ENCODE measurements at places on chromosomes 13 and 19.

GRCh38 chr13:41007744-41008128, 11.4 kb downstream of the ELF1 start:
- DNase-seq: peak; percentile 62

DNA sequence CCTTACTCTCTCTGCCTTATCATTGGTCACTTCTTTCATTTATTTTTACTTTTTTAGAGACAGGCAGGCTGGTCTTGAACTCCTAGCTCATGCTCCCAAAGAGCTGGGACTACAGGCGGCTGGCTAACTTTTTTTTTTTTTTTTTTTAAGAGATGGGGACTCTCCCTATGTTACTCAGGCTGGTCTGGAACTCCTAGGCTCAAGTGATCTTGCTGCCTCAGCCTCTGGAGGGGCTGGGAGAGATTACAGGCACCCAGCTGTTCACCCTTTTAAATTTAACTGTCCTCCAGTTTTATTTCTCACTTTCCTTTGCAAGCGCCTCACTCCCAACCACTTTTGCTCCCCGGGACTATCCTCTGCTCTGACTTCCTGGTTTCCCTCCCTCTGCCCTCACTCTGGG, 5.6 kb upstream of the CLDN10 start:
- no peak for DNase-seq

DNA sequence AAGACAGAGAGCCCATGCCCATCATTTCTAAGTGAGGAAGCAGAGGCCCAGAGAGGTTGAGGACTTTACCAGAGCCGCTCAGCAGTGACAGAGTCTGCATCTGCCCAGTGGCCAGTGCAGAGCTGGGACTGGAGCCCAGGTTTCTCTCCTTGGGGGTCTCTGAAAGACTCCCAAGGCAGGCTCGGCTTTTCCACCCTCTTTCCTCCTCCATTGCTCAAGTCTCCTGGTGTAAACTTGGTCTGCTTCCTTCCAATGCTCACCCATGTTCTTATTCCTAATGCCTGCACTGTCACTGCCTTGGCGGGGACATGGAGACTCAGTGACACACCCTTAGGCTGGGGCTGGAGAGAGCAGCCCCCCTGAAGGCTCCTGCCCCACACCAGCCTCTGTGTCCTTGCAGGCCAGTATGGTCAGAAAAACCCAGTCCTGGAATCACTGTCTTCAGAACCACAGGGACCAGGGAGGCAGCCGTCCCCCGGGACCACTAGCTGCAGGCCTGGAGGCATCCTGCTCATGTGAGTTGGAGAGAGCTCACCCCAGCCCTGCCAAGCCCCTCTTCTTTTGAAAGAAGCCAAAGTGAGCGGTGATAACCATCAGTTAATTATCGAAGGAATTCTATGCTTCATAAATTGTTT, 211.0 kb upstream of the ZNF536 start:
- DNase-seq: no peak

DNA sequence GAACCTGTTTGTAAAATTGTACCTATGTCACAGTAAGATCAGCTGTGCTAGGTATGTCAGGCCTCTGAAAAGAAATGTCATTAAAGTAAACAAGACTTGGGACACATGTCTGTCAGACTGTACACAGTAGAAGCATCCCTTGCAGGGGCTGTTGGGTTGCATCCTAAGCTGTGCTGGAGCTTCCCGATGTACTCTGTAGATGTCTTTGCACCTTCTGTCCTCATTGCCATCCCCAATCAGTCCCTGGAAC, 48.7 kb upstream of the GPR183 start:
- DNase-seq: no peak

DNA sequence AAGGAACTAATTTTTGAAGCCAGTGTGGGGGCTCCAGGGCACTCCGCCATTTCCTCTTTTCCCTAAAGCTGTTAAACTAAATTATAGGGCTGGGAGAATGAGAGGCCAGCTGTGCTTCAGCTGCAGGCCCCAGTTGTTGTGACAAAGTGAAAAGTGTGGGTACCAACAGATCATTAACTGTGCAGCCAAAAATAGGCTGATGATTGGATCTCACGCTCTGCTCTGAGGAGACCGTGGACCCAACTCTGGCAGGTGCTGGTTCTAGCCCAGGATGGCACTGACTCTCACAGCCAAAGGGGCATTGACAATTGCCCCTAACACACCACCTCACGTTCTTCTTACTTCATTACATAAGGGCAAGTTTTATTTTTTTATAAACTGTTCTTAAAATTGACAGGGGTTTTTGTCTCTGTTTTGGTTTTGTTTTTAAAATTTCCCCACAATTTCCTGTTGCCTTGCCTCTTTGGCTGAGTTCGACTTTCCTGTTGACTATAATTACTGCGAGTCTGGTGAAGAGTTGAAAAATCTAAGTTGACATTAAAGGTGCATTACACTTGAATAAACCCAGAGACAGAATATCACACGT, 391.0 kb downstream of the FGF9 start:
- DNase-seq: no peak

GRCh38 chr13:72884101-72884500, 102.2 kb downstream of the PIBF1 start:
- peak; percentile 61 for DNase-seq

DNA sequence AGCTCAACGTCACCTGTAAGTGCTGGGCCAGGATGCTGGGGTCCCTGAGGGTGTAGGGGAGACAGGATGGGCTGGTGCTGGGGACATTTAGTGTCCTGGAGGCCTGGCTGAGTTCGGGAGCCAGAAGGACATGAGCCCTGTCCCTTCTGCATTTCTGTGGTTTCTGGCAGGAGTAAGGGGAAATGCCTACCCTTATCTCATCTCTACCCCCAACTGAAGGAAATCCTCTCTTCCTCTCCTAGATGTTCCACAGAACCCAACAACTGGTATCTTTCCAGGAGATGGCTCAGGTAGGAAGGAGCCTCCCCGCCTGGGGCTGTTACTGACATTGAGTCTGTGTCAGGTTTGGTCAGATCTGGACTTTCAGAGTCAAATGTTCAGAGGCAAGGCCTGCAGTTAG, 1.2 kb downstream of the CD33 start:
- no peak for DNase-seq

DNA sequence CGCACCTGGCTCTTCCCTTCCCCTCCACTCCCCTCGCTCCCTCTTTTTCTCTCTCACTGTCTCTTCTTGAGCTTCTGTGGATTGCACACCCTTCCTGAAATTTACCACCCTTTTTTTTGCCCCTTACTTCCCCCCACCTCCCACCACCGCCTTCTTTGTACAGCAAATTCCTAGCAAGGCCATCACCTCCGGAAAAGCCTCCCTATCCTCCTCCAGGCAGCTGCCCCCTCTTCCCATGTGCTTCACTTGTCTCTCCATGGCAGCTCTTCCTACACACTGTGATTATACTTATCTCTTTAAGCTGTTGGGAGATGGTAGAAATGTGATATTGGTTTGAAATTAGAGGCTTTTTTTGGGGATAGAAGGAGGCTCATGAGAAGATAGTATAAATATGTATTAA, 28.3 kb upstream of the KCTD4 start:
- DNase-seq: no peak

GRCh38 chr13:111372651-111373425, 52.4 kb downstream of the TEX29 start:
- no peak for DNase-seq

DNA sequence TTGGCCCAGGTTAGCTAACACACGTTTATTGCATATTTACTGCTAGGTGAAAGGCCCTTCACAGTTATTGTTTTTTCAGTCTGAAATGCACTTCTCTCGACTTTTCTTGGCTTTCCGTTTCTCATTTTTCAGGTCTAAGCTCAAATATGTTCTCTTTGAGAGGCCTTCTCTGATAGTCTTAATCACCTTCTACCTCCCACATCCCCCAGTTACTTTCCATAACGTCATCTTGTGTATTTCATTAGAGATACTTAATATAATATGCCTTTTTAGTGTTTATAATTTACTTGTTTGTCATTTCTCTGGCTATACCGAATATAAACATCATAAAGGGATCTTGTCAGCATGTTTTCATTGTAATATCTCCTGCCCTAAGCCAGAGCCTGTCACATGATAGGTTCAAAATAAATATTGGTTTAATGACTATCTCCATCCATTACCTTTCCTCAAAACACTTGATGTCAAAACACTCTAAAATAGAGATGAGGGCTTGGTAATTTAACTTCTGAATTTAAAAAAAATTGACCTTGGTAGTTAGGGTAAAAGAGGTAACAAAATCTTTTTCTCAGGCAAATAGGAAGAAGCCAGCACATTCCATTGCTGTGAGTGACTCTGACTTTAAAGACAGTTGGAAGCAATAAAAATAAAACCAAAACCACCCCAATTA, 168.6 kb upstream of the RFC3 start:
- DNase-seq: no peak

GRCh38 chr13:79386125-79386826, 19.8 kb downstream of the RBM26 start:
- DNase-seq: no peak

GRCh38 chr19:14614099-14614412, 31.2 kb downstream of the CLEC17A start:
- no peak for DNase-seq

- no peak for DNase-seq
Measured at GRCh38 chr13:111415246-111415645, 94.8 kb downstream of the TEX29 start.

- DNase-seq: no peak
Measured at GRCh38 chr13:100984085-100984705, 309.6 kb upstream of the TMTC4 start.

GRCh38 chr13:50152655-50153309, 137.5 kb downstream of the KCNRG start:
- no peak for DNase-seq

DNA sequence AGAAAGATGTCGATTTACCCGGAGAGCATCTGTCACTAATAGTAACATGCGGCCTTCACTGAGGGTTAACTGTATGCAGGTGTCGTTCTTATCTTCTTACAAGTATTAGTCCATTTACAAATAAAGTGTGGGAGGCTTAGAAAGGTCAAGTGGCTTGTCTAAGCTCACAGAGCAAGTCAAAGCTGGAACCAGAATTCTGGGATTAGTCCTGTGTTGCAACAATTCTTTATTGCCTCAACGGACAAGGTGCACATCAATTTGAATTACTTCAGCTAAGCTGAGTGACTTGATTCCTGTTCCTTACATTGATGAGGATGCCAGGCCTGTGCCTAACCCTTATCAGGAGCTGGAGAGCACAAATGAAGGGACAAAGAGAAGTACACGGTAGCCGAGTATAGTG, 1193.6 kb downstream of the UQCRFS1 start:
- no peak for DNase-seq

GRCh38 chr13:72255908-72256307, 388.9 kb upstream of the DACH1 start:
- DNase-seq: no peak

- DNase-seq: no peak
Measured at GRCh38 chr19:2970201-2970835, 7.0 kb upstream of the TLE6 start.

- DNase-seq: no peak
Measured at GRCh38 chr19:38036707-38037611, 130.0 kb downstream of the SIPA1L3 start.

- no peak for DNase-seq
Measured at GRCh38 chr13:33870046-33870668, 52.2 kb downstream of the RFC3 start.

DNA sequence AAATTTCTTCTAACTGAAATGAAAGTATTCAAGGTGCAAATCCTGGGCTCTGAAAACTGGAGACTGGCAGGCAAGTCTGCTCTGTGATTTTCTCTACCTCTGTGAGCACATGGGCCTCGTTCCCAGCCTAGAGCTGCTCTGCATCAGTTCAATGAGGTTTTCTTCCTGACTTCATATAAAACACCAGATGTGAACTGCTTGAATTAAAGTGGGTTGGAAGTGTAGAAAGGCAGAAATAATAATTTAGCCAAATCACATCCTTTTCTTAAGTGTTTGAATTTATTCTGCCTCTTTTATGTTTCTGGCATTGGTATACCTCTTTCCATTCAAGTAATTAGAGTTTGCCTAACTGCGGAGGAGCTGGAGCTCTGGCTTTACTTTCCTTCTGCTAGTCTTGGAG, 540.8 kb downstream of the OLFM4 start:
- no peak for DNase-seq

- no peak for DNase-seq
Measured at GRCh38 chr13:52868190-52868589, 19.8 kb upstream of the PCDH8 start.

- no peak for DNase-seq
Measured at GRCh38 chr13:97798171-97798821, 155.2 kb upstream of the IPO5 start.

DNA sequence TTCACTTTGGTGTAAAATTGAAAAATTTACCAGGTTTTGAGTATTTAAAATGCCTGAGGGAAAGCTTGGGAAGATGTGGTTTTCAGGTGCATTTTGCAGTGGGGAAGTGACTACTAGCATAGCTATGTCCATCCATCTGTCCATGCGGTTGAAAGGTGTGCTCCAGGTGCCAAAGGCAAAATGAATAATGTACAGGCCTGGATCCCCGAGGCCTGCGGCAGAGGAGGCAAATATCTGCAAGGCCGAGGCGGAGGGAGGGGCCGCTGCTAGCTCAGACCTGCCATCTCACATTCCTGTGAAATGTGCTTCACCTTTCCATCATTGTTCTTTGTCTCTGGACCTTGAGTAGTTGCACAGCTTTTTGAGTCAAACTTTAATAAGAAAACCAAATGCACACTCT, 65.5 kb downstream of the ERCC5 start:
- no peak for DNase-seq

- DNase-seq: no peak
Measured at GRCh38 chr19:47757617-47758442, 12.5 kb downstream of the NOP53 start.

- DNase-seq: no peak
Measured at GRCh38 chr13:89363144-89363543, 1692.0 kb downstream of the SLITRK5 start.

DNA sequence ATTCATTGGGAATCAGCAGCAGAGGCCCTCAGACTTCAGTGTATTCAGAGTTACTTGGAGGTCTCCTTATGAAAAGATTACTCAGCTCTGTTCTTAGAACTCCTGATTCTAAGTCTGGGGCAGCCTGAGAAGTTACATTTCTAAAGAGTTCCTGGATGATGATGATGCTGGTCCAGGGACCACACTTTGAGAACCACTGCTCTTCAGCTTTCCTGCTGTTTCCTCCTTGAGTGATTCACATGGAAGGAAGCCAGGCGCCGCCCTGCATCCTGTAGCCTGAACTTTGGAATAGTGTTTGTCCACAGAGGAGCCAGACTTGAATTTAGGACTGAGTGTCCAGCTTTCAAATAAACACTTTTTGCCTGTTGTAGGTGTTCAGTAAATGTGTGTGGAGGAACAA, 2.9 kb downstream of the CEBPG start:
- DNase-seq: peak; percentile 17

DNA sequence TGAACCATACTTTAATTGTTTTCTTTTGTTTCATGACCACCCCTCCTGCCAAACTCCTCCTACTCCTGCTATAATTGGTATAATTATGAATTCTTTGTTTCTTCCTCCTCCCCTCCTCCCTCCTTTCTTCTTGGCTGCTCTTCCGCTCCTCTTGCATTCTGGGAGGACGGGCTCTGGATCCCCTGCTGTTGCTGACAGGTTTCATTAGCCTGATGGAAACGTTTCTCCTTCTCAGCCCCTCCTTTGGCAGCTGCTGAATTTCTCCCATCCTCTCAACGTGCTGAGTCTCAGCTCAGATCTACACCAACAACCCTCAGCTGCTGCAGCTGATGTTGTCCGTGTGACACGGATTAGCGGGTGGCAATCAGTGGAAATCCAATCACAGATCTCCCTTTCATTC, 97.1 kb upstream of the UBAC2 start:
- no peak for DNase-seq

Measured in hematopoietic multipotent progenitor cell treated with erythropoietin and hydrocortisone succinate and interleukin-3 and kit ligand, for 17 days (in vitro differentiated cells).